ENCODE measurements at places on chromosomes 3 and 15.

- DNase-seq = no peak
These were observed 17.7 kb downstream of the CLEC3B start for GRCh38 chr3:45043728-45044299.

GRCh38 chr3:141405591-141405990, 37.3 kb downstream of the ZBTB38 start:
- DNase-seq = no peak

GRCh38 chr3:43215663-43216275, 70.6 kb upstream of the SNRK start:
- DNase-seq = no peak

GRCh38 chr15:86349565-86349964, 269.9 kb downstream of the AGBL1 start:
- no peak for DNase-seq

GRCh38 chr3:73228959-73229358, 167.5 kb downstream of the EBLN2 start:
- no peak for DNase-seq

GRCh38 chr15:58650102-58650501, 99.4 kb downstream of the ADAM10 start:
- no peak for DNase-seq

GRCh38 chr15:66389098-66389858, 2.6 kb downstream of the MAP2K1 start:
- no peak for DNase-seq
